CD4-positive, alpha-beta T cell treated with Interleukin-2 at 100 ng/mL for 4 hours (primary cell): ENCODE measurements at places on chromosomes 4 and X.
A peak's percentile ranks its signal among the peaks of the same experiment; 100 is the strongest.

DNA sequence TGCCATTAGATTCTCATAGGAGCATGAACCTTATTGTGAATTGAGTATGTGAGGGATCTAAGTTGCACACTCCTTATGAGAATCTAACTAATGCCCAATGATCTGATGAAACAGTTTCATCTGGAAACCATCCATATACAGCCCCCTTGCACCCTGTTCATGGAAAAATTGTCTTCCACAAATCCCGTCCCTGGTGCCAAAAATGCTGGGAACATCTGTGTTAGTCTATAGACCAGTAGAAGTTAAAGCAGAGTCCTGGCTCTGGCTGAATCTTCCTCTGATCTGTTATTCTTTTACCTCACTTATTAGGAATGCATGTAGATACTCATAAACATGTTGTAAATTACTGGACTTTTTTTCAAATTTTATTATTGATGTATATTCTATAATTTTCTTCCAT is 29.2 kb downstream of the SULT1B1 start:
- no peak for DNase-seq

DNA sequence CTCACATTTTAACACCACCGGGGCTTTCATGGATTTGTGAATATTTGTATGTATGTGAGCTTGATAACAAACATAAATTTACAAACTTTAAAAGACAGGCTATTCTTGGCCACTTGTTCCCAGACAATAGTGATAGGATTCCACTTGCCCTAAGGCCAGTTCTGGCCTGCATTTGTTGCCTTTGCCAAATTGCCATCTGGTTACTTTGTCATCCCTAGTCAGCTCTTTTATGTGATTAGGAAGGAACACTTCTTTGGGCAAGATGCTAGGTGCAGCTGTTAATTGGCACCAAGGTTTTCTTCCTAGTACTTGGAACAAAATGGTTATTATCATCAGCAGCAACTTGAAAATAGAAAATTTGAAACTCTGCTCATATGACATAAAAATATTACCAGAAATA is 63.3 kb downstream of the CCSER1 start:
- no peak for DNase-seq

DNA sequence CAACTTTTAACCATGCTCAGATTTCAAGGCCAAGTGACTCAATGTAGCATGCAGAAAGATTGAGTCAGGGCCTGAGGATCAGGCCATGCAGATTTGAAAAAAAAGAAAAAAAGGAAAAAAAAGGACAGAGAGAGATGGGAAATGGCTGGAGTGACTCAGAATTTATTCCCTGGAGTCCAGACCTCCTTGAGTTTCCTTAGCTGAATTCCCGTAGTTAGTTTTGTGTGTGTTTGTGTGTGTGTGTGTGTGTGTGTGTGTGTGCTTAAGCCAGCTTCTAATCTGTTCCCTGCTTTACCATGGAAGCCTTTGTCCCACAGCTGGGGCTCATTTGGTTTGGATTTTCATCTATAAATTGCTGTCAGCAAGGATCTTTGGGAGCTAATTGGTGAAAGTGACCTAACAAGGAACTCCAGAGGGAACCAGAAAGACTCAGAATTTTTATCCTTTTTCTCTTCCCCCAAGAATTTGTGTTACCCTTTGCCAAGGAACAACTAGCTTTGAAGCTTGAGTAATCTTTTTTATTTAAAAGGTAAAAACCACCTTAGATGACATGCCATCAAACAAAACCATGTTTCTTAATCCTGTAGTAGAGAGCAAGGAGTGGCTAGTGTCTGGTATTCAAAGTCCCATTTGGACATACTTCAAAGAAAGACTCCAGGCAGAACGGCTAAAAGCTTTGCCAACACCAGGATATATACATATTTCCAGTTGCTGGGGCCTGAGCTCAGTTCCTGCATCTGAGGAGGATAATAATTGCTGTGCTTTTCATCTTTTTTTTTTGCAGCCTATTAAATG is 109.0 kb upstream of the DDIT4L start:
- no peak for DNase-seq

GRCh38 chr4:8117278-8117682 is 41.3 kb downstream of the ABLIM2 start:
- DNase-seq = no peak

GRCh38 chr4:78682070-78682469 is 94.1 kb upstream of the BMP2K start:
- DNase-seq = no peak

DNA sequence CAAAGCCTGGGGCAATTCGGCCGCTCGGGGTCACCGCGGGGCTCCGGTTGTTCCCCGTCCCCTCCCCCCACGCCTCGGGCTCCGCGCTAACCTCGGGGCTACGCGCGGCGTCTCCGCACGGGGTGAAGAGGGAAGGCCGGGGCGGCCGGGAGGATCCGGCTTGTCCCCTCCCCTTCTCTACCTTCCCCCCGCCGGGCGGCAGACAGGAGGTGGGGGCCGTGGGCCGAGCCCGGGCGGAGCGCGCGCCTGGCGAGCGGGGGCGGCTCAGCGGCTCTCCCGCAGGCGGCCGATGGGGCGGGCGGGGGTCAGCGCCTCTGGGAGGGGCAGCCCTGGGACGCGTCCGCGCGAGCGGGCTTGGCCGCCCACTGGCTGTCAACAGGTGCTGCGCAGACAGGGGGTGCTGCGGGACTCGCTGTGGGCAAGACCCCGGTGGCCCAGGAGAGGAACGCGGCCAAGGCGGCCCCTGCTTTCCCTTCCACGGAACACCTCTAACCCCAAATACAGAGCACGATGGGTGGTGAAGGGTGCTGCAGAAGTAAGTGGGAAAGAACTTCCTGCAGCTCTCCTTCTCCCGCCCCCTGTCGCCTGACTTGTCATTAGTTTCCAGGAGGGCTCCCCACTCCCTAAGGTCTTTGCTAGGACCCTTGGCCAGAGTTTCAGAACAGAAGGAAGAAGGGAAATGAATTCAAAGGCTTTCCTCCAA is at the start of gene PDGFC:
PDGFC (minus strand) TSS at position 124 of the 703 bp plus-strand sequence. CDS start 896 bp downstream, outside the sequence.
- no peak for DNase-seq

- no peak for DNase-seq
Observed at GRCh38 chr4:7001271-7001670, 41.9 kb upstream of the TADA2B start.

- no peak for DNase-seq
Observed at GRCh38 chr4:164904941-164905340, 28.0 kb downstream of the APELA start.

- DNase-seq = no peak
Observed at GRCh38 chr4:92677805-92678204, 374.0 kb downstream of the GRID2 start.

GRCh38 chr4:71231129-71232055 is 107.4 kb upstream of the SLC4A4 start:
- no peak for DNase-seq

DNA sequence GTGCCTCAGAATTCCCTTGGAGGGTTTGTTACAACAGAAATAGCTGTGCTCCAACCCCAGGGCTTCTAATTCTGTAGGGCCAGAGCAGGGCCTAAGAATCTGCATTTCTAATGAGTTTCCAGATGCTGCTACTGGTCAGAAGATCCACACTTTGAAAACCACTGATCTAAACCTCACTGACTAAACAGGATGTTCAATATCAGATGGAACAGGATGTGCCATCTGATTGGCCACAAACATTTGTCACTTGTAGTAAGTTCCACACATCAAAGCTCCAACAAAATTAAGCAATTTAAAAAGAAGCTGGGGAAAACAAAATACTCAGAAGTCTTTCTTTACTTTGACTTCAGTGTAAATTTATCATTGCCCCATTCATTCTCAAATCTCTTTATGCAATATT is 14.3 kb downstream of the CASK start:
- DNase-seq = peak; percentile 62

DNA sequence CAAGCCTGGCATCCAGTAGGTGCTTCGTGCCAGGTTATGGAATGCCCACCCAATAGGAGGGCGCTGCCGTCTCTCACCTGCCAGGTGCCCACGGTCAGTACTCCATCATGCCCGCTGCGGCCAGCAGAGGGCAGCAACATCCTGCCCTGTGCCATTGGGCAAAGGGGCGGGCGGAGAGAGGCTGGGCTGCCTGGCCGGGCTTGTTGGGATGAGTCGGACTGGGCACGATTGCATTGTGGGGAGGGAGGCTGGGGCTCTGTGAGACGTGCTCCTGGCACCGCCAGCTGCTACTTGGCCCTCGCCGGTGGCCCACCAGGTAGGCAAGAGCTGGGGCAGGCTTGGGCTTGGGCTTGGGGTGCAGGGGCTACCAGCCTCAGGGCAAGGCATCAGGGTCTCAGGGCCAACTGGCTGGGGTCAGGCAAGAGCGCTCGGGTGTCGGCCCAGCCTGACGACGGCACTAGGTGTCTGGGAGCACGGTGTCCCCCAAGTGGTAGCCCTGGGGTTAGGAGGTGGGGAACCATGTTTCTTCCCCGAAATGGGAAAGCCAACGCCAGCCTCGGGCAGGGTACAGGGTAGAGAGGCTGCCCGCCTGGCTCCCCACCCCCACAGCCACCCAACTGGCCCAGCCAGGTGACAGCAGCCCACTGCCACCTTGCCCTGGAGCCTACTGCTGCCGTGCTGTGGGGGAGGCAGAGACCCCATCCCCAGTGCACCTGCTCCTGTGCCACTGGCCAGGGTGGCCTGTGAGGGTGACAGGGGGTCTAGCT is at the start of gene PLXNB3:
PLXNB3 (plus strand) TSS at position 261 of the 767 bp plus-strand sequence. CDS start 1,287 bp downstream, outside the sequence.
- DNase-seq = peak; percentile 75

DNA sequence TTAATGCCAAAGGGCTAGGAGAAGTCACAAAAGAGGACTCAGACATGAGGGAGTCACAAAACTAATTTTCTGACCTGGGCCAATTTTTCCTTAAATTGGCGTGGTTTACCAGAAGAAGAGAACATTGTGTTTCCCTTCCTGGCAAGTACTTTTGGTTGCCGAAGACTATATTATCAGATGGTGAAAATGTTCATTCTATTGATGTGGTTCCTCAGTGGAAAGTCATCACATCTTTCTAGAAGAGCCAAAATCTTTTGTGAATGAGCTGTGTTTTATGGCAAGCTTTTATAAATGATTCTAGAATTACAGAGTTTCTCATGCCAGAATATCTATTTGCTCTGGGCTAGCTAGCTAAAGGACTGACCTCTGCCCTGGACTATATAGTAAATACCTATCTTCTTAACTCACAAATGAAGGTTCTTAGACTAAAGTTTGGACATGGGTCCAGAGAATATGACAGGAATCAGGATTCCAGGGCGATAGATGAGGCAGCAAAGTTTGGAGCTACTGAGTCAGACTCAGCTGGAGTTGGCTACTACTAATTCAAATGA is 288.9 kb downstream of the IL1RAPL2 start:
- DNase-seq = no peak

- DNase-seq = no peak
Observed at GRCh38 chrX:135383249-135383648, 38.5 kb upstream of the SMIM10L2A start.

DNA sequence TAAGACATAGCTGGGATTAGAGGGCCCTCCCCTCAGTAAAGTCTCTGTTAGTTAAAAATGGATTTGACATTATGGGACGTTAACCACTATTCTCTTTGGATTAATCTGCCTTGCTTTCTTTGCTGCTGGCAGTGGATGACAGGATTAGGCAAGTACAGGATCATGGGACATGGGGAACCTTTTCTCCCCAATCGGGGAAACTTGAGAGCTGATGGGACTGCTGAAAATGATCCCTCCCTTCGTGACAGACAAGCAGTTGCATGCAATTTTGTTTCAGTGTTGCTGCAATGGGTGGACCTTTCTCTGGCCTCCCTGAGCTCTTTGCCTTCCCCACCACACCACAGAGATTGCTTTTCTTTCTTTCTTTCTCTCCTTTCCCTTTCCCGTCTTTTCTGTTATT is 120.2 kb upstream of the BANK1 start:
- DNase-seq = no peak

DNA sequence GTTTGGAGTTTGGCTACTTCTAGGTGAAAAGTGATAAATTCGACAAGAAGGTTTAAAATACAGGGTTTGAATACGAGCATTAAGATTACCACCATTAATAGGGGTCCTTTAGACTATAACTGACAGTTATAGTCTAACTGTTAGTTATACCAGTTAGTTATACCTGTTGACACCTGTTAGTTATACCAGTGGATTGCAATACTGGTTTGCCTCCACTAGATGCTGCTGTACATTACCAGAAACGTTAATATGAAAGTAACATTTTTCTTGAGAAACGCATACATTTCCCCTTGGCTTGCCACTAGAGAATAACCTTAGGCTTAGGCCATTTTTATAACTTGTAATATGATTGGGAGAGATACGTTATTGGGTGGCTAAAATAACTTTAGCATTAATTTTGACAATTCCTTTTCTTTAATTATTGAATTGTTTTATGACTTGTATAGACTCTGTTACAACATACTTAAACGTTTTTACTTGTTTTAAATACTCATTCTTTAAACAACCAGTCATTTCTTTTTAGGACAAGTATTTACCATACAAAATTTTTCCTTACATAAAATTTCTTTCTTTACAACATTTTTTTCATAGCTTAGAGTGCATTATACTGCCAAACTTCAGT is 911.2 kb downstream of the FSTL5 start:
- DNase-seq = no peak

DNA sequence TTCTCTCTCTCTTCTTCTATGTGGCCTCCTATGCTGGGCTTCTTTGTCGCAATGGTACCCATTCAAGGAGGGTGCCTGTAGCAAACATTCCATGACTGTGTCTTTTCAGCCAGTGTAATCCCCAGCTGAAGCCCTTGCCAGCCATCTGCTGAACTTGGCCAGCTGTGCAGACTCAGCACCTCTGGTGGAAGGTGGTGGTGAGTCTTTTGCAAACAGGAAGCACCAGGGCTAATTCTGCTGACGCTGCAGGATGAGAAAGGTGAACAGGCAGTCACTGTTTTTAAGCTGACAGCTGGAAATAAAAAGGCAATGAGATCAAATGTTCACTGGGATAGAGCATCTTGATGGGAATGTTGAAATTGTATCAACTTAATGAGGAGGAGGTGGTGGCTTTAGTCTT is 298.7 kb upstream of the CLNK start:
- peak; percentile 6 for DNase-seq

GRCh38 chr4:47017081-47017480 is 14.3 kb upstream of the GABRB1 start:
- DNase-seq = no peak

- DNase-seq = no peak
Observed at GRCh38 chrX:154661899-154662298, 8.5 kb upstream of the CTAG2 start.

GRCh38 chrX:136953867-136954787 is 73.6 kb upstream of the RBMX start:
- DNase-seq = peak; percentile 57

DNA sequence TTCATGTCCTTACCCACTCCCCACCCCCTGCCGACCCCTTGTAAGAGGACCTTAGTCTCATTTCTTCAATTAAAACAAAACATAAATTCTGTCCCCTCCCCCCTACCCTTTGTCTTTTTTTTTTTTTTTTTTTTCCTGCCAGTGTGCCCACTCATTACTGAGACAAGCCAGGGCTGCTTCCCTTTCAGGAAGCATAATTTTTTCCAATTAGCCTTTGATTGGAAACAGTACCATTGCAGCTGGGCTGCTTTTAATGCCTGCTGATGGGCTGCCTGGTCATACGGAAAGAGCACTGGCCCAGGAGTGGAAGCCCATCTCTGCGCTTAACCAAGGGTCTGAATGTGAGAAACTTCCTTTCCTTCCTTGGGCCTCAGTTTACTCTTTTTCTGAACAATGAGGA is 18.6 kb upstream of the CAPN6 start:
- no peak for DNase-seq

GRCh38 chr4:101983835-101984234 is 193.3 kb downstream of the BANK1 start:
- no peak for DNase-seq

GRCh38 chrX:107204068-107204605 is 2.1 kb downstream of the NUP62CL start:
- no peak for DNase-seq

- DNase-seq = no peak
Observed at GRCh38 chr4:48667148-48667547, 112.9 kb downstream of the FRYL start.

GRCh38 chr4:38255572-38255971 is 295.4 kb downstream of the PTTG2 start:
- DNase-seq = no peak
